HCT116 (cell line): ENCODE measurements at places on chromosomes 4 and X. TPM values are rescaled to one million over a fixed set of nuclear protein-coding genes. Genes with fewer than 3 reads are reported as not detected.

The UGT8 gene
- total RNA-seq, result 14.8 TPM

The PGM2 gene
- 48.6 TPM for total RNA-seq

The SMIM10L2A gene
- 1.5 TPM for total RNA-seq

The NDUFB11 gene
- 78.9 TPM for total RNA-seq

The STS gene
- 0.54 TPM for total RNA-seq

The CT45A1 gene
- total RNA-seq, result not detected

DNA sequence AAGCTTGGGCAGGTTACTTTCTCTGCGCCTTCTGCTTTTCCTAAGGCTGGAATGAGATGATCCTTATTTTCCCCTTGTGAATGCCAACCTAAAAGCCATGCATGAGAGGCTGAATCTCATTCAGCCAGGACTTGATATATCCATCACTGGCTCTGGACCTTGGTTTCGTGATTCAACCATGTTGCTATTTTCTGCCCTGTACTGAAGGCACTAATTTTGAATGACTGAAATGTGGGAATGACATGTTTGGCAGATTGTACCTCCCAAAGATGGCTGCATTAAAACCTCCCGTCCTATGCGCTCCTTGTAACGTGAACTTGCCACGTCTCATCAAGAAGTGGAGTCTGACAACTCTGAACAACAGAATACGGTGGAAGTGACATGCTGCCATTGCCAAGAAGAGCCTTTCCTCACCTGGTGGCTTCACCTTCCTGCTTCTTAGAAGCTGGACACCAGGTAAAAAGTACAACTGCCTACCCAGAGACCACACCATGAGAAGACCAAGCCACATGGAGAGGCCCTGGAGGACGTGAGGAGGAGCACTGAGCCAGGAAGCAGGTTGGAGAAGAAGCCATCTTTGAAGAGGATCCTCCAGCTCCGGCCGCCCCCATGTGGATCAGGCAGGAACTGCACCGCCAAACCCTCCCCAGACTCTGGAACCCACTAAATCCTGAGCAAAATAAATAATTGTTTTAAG, 174.5 kb downstream of the NSUN7 start:
- peaks cover 4% of the 10 kb centered on the region; the same call in 1 of the 2 replicates for H3K4me1 ChIP-seq
- no peak overlapping the region for H3K4me3 ChIP-seq
- H3K27ac ChIP-seq, result no peak overlapping the region
- peak; percentile 32 for DNase-seq

DNA sequence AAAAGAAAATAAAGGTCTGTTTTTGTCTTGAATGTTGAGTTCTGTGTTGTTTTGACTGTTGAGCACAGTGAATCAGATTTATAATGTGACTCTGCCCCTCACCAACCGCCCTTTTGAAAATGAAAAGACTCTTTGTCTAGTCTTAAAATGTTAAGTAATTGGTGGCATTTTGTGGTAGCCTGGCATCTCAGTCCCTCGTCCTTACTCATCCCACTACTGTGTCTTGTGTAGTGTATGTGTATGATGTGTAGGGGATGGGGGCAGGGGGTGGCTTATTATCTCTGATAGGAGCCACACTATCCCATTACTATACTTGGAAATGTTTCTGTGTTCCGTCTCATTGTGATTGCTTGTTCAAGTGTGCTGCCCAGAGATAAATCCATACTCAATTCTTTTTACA, 12.2 kb downstream of the KLHL34 start:
- H3K27ac ChIP-seq, result no peak overlapping the region
- no peak for DNase-seq
- no peak overlapping the region for H3K4me3 ChIP-seq
- no peaks in the 10 kb centered on the region for H3K27me3 ChIP-seq
- no peaks in the 10 kb centered on the region for H3K36me3 ChIP-seq

GRCh38 chr4:154124539-154125255, 335.8 kb upstream of the SFRP2 start:
- H3K27ac ChIP-seq, result no peak overlapping the region
- no peaks in the 10 kb centered on the region for H3K36me3 ChIP-seq
- DNase-seq, result peak; percentile 65

DNA sequence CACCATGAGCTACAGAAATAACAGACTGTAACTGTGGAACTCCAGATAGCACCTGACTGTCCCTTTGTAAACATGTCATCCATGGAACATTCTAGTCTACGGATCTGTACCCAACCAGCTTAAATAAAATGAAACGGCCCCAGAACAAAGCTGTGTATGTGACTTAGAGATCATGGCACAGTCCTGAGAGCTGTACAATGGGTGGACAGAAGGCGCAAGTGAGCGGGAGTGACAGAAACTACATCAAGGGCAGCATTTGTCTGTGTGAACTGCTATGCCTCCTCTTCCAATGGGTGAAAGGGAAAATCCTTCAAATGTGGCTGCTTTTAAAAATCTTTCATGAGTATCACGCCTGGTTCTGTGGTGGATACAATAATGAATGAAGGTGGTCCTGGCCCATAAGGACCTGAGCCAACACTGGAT, 72.5 kb downstream of the FAT1 start:
- H3K27ac ChIP-seq, result no peak overlapping the region
- H3K27me3 ChIP-seq, result no peaks in the 10 kb centered on the region
- H3K36me3 ChIP-seq, result peaks cover 63% of the 10 kb centered on the region

DNA sequence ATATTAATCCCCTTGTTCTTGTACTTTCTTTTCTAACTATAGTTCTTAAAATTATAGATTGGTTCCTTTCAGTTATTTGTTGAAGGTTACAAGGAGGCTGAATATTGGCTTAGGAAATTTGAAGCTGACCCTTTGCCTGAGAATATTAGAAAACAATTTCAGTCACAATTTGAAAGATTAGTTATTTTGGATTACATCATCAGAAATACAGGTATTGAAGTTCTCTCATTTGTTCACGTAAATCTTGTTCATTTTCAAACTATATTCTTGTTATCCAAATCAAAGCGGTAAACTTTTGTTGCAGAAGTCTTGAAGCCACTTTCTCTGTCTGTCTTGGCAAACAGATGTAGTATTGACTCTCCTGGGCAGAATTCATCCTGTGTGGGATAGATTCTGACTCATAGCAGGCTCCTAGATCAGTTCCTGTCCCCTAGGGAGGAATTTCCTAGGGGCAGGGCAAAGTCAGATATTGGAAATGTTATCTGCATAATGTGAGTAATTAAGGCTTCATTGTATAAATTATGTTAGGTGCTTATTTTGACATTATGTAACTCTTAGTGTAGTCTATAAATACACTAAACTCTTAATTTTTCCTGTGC, 25.2 kb downstream of the PI4K2B start:
- no peaks in the 10 kb centered on the region for H3K36me3 ChIP-seq
- H3K4me1 ChIP-seq, result peaks cover 8% of the 10 kb centered on the region; the same call in 1 of the 2 replicates
- H3K27me3 ChIP-seq, result no peaks in the 10 kb centered on the region
- H3K4me3 ChIP-seq, result no peak overlapping the region
- no peak overlapping the region for H3K27ac ChIP-seq

DNA sequence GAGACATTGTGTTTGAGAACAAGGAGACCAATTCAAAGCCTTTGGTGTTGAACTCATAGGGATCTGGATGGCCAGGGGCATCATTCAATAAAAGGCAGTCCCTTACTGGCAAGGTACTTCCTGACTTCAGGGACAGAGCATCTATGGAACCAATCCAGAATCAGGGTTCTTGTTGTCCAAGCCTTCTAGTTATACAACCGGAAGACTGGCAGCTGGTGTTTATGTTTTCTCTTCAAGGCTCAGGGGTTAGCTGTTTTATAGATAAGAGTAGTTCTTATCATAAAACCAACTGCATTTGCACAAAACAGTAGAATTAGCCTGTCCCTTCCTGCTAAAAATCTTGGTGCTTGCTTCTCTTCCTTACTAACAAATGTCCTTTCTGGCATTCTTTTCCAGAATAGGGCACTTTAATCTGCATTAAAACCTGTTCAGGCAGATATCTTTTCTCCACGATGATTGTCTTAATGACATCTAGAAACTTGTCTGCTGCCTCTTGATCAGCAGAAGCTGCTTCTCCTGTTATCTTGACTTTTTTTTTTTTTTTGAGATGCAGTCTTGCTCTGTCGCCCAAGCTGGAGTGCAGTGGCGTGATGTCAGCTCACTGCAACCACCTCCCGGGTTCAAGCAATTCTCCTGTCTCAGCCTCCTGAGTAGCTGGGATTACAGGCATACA, 38.4 kb upstream of the ARHGEF6 start:
- H3K36me3 ChIP-seq, result no peaks in the 10 kb centered on the region
- H3K4me3 ChIP-seq, result no peak overlapping the region
- no peak overlapping the region for H3K27ac ChIP-seq
- H3K27me3 ChIP-seq, result no peaks in the 10 kb centered on the region
- no peak for DNase-seq
- H3K4me1 ChIP-seq, result 0 out of 2 replicates have a peak, but pooled peaks cover 3% of the 10 kb centered on the region

GRCh38 chr4:1447676-1448588, 41.7 kb upstream of the NKX1-1 start:
- DNase-seq, result no peak
- 0 out of 2 replicates have a peak, but pooled peaks cover 4% of the 10 kb centered on the region for H3K27me3 ChIP-seq
- H3K4me1 ChIP-seq, result no peaks in the 10 kb centered on the region
- no peak overlapping the region for H3K27ac ChIP-seq
- no peaks in the 10 kb centered on the region for H3K36me3 ChIP-seq
- no peak overlapping the region for H3K4me3 ChIP-seq

DNA sequence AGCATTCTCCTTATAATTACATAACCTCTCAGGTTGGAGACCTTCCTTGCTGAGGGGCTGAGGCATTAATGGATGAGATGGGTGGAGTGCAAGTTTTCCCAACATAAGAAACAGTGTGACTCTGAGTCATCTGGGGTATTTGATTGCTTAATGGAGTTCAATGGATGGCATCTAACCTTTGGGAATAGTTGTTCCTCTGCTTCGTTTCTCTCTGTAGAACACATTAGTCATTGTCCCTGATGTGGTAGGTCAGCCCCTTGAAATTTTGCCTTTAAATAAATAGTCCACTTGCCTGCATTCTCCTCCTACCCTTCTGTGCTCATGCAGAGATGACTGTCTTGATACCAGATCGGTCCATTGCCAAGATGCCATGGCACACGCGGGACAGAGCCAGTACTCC, 38.6 kb downstream of the SLITRK2 start:
- H3K4me1 ChIP-seq, result no peaks in the 10 kb centered on the region
- H3K27me3 ChIP-seq, result no peaks in the 10 kb centered on the region
- no peak overlapping the region for H3K27ac ChIP-seq
- no peaks in the 10 kb centered on the region for H3K36me3 ChIP-seq
- DNase-seq, result no peak

DNA sequence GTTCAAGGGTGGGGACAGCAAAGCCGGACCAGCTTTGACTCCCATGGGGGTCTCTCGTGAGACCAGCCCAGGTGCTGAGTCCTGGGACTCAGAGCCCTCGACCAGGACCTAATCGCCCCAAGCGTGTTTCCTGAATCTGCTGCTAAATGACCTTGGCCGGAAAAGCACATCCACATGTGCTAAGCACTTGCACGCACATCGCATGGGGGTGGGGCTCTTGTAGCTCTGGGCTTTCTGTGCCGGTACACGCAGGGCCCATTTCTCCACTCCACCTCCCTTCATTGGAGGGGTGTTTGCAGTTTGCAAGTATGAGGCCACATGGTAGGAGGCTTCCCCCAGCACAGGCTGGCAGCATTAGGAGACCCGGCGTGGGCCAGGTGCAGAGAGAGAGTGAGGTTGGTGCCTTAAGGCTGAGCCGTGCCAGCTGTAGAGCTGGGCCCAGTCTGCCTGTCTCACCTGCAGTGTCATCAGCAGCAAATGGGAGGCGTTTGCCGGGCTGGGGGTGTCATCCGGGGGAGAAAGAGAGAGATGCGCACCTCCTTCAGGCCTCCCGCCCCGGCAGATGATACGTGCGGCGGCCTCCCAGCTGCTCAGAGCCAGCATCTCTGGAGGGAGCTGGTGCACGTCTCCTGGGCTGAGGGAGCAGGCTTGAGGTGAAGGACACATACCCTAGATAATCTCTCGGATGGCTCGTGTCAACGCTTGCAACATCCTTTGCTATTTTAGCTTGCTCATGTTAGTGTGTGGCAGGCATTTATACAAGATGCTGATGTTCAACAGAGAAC, 45.2 kb upstream of the CLCN4 start:
- no peak overlapping the region for H3K27ac ChIP-seq
- DNase-seq, result no peak
- H3K36me3 ChIP-seq, result no peaks in the 10 kb centered on the region
- no peak overlapping the region for H3K4me3 ChIP-seq
- no peaks in the 10 kb centered on the region for H3K4me1 ChIP-seq

DNA sequence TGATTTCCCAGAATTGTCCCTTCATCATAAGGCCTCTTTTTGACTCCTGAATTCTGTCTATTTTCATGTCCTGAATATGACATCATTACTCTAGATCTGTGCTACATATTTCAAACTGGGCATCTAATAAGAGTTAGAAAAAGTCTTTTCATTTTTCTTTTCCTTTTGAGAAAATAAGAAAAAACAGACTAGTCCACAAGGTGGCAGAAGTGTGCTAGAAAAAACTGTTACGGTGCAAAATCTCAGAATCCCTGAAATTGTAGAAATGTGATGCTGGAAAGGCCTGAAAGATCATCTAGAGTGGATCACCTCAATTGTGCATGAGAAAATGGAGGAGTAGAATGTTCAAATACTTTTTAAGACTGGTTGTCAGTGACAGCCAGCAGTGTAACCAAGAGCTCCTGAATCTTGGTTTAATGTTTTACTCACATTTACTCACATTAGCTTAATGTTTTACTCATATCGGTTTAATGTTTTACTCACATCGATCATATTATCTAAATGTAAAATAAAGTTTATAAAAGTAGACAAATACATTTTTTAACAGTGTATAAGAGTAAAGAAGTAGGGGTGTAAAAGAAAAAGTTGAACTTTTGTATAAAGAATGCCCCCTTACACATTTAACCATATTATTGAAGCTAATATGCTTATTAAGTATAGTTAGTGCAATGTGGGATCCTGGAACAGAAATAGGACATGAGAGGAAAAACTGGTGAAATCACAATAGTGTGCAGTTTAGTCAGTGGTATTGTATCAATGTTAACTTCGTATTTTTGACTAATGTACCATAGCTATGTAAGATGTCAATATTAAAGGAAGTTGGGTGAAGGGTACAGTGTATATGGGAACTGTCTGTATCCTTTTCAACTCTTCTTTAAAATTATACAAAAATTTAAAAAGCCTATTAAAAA, 15.2 kb downstream of the ASB11 start:
- H3K27ac ChIP-seq, result no peak overlapping the region
- H3K4me3 ChIP-seq, result no peak overlapping the region
- DNase-seq, result no peak
- H3K4me1 ChIP-seq, result no peaks in the 10 kb centered on the region
- no peaks in the 10 kb centered on the region for H3K27me3 ChIP-seq
- H3K36me3 ChIP-seq, result no peaks in the 10 kb centered on the region

DNA sequence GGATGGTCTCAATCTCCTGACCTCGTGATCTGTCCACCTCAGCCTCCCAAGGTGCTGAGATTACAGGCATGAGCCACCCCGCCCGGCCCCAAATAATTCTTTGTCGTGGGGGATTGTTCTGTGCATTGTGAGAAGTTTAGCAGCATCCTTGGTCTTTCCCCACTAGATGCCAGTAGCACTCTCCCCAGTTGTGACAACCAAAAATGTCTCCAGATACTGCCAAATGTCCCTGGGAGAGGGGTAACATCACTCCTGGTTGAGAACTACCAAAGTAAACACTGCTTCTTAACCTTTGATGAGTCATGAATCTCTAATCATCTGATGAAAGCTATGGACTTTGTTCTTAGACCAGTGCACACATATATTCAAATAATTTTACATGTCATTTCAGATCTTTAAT, 90.7 kb upstream of the BRS3 start:
- H3K4me3 ChIP-seq, result no peak overlapping the region
- no peaks in the 10 kb centered on the region for H3K4me1 ChIP-seq
- DNase-seq, result no peak
- no peak overlapping the region for H3K27ac ChIP-seq
- no peaks in the 10 kb centered on the region for H3K36me3 ChIP-seq

GRCh38 chr4:162366146-162366545, 202.3 kb upstream of the FSTL5 start:
- H3K36me3 ChIP-seq, result no peaks in the 10 kb centered on the region
- no peak for DNase-seq
- no peak overlapping the region for H3K27ac ChIP-seq
- H3K27me3 ChIP-seq, result no peaks in the 10 kb centered on the region
- H3K4me1 ChIP-seq, result 0 out of 2 replicates have a peak, but pooled peaks cover 3% of the 10 kb centered on the region
